ENCODE measurements at places on chromosomes 5 and 9. TPM values are rescaled to one million over a fixed set of nuclear protein-coding genes. Genes with fewer than 3 reads are reported as not detected.

The PCDHB6 gene
- total RNA-seq = 1.9 TPM

The IGIP gene
- 7.7 TPM for total RNA-seq

The C1QTNF2 gene
- total RNA-seq = 0.44 TPM

The MACIR gene
- total RNA-seq = 11.0 TPM

The APBA1 gene
- 0.05 TPM for total RNA-seq

The FOXD4L6 gene
- total RNA-seq = not detected

The FABP6 gene
- 0.31 TPM for total RNA-seq

The BASP1 gene
- 217 TPM for total RNA-seq

The ADGRV1 gene
- 0.49 TPM for total RNA-seq

The ALDH1B1 gene
- 34.2 TPM for total RNA-seq

The PHPT1 gene
- total RNA-seq = 204 TPM

The PCDHGB7 gene
- 6.7 TPM for total RNA-seq

GRCh38 chr9:15485836-15486666 is 24.7 kb downstream of the PSIP1 start:
- DNase-seq = no peak

- DNase-seq = no peak
Measured at GRCh38 chr5:54516051-54516655, 1.4 kb upstream of the SNX18 start.

DNA sequence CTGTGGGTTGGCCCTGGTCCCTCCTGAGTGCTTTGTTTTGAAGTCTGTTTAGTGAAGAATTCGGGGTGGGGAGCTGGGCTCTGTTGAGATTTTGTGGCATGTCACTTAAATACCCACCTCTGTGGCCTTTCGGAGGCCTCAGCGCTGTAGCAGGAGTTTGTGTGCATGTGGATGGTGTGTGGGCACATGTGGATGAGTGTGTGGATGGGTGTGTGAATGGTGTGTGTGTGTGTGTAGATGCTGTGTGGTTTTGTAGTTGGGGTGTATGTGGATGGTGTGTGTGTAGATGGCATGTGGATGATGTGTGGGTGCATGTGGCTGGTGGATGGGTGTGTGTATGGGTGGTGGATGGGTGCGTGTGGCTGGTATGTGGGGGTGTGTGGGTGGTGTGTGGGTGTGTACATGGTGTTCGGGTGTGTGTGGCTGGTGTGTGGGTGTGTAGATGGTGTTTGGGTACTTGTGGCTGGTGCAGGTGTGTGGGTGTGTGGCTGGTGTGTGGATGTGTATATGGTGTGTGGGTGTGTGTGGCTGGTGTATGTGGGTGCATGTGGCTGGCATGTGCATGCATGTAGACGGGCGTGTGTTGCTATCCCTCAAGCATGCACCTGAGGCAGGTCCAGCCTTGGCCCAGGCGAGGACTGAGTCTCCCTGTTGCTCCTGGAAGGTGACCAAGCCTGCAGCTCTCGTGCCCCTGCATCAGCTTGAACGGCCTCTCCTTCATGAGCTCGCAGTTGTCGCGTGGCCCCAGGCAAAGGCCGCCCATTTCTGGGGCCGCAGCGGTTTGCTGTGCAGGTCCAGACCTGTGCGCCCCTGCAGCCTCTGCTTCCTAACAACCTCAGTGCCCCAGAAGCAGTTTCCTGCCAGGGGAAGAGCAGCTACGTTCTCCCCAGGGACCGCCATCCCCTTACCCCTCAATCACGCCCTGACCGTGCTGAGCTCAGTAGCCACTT is 54.0 kb upstream of the FCN2 start:
- DNase-seq = no peak

DNA sequence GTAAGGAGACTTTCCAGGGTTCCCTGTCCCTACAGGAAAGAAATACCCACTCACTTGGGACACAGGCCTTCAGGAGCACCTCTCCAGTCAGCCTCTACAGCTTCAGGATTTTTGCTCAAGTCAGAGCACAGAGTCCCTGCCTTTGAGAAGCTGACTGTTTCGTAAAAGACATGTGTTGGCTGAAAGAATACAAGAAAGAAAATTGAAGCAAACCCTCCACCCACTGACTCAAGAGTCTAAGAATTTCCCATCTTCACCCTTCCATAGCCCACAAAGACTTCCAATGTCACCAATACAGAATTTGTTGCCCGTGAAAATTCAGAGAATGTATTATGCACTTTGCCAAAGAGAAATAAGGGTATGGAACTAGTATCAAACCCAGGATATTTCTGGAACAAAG is 53.0 kb upstream of the ZNF622 start:
- DNase-seq = no peak

DNA sequence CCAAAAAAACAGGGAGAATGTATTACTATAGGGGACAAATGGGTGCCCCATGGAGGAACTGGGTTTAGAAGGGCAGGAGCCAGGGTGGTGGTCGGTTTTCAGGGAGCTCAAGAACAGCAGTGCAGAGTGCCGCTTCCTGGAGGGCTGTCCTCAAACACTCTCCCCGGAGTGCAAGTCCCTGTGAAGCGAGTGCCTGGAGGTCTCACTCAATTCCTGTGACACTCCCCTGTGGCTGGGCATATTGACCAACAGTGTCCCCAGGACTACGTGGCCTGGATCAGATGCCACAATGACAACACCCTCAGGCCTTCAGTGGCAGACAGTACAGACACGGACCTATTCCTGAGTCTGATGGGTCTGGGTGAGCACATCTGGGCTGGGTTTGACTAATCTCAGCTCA is 412.1 kb upstream of the IRX2 start:
- DNase-seq = no peak

DNA sequence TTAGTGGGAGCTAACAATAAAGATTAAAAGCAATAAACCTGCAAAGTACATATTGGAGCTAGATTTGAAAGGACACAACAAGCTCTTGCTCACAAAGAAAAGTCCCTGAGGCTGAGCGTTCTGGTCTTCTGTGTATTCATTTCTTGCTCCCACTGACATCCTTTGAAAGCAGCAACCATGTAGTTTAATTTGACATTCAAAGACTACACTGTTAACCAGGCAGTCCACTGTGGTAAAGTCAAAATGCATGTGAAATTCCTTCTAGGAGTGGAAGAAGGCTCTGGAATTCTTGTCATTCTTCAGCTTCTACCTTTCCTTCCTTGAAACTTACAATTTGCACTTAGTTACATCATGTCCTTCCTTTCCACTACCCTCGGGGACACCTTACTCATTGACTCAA is 480.7 kb downstream of the CSNK1G3 start:
- no peak for DNase-seq

DNA sequence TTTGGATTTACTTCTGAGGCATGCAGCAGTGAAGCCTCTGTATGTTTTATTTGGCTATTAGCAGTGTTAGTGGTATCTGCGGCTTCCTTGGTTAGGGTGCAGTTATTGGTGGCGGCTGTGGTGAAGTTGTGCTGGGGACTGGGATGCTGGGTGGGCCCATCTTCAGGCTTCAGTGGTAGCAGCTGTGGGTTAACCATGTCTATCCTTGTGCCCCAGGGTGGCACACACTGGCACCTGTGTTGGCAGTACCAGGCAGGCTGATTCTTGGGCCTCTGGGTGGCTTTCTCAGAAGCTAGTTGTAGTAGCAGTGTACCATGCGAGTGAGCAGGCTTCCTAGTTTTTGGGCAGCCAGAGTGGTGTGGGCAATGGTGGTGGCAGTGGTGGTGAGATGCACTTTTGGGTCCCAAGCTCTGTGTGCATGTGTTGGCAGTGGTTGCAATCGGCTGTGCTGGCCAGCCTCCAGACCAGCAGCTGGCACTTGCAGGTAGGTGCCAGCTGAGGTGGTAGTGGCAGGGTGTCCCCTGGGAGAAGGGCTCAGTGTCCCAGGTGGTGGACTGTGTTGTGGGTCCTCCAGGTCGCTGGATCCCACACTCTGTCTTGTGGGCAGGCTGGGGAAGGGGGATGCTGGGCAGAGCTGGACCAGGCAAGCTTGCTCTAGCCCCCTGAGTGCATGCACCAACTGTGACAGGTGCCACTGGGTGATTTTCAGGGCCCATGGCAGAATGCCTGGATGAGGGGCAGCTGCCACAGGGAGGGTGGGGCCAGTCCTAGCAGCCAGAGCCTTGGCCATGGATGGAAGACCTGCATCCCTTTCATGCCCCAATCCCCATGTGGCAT is 13.6 kb downstream of the AHRR start:
- no peak for DNase-seq

GRCh38 chr5:16592255-16592654 is 24.5 kb downstream of the RETREG1 start:
- no peak for DNase-seq

GRCh38 chr9:3793971-3794383 is 268.2 kb upstream of the RFX3 start:
- DNase-seq = no peak

DNA sequence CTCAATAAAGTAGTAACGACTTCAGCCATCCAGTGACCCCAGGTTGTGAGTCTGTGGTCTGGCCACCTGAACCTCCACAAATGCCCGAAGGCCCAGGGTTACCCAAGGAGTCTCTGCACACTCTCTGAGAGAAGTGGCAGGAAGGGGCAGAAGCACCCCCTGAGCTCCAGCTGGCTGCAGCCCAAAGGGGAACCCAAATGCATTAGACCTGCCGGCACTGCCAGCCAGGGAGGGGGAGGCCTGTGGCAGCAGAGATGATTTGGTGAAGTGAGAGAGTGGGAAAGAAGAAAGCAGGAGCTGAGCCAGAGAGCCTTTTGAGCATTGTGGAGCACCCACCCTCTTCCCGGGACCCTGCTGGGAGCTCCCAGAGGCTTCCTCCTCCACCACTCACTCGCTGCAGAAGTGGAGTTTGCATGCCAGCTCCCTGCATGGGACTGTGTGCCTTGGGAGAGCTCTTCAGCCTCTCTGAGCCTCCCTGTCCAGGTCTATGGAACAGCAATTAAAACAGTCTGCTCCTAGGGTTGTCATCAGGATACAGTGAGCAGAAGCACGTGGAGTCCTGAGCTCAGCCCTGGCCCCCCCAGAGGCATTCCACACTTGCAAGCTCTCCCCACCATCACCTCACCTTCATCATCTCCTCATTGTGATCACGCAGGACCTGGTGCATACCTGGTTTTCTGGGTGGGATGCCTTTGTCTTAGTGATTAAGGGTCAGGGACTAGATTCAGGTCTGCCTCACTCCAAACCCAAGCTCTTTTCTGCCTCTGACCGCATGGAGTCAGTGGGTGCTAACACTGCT is 13.8 kb upstream of the ANGPTL2 start:
- DNase-seq = no peak

GRCh38 chr9:98339987-98340800 is 84.7 kb upstream of the TBC1D2 start:
- DNase-seq = no peak

GRCh38 chr9:118785456-118785855 is 583.8 kb downstream of the BRINP1 start:
- no peak for DNase-seq

DNA sequence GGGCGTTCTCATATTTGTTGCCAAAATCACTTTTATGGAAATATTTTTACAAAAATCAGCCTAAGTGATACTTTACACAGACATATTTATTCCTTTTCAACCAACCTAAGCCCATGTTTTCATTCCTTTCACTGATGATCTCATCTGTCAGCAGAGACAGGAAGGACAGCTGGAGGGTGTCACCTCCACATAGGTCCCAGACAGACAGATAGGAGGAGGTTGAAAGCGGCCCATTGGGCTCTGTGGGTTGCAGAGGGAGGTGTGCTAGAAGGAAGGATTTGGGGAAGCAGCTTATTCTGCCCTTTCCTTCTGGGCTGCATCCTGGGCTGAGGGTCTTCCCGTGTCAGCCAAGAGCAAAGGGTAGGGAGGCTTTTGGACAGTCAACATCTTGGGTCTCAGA is 26.0 kb upstream of the SEMA4D start:
- no peak for DNase-seq

- no peak for DNase-seq
Measured at GRCh38 chr5:10735569-10736276, 25.3 kb downstream of the DAP start.

DNA sequence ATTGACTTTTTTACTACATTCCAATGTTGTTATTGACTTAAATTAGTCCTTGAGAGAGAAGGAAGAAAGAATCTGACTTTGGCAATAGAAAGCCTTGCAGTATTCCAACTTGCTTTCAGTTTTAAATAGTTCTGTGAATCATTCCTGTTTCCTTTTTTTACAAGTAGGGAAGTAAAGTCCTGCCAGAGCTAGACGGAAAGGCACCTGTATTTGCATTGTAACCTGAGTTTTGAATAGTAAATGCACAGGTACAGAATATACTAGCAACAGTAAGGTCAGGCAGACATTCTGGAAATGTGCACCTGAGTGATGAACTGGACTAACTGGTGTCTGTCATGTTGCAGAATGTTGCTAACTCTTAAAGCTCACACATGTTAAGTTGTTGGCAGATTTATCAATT is 100.9 kb downstream of the PRKACG start:
- no peak for DNase-seq

GRCh38 chr5:8458038-8458383 is 589.1 kb downstream of the MTRR start:
- no peak for DNase-seq

GRCh38 chr5:164636456-164636855 is 1131.0 kb downstream of the MAT2B start:
- no peak for DNase-seq

GRCh38 chr9:19976226-19976625 is 187.4 kb upstream of the SLC24A2 start:
- no peak for DNase-seq

DNA sequence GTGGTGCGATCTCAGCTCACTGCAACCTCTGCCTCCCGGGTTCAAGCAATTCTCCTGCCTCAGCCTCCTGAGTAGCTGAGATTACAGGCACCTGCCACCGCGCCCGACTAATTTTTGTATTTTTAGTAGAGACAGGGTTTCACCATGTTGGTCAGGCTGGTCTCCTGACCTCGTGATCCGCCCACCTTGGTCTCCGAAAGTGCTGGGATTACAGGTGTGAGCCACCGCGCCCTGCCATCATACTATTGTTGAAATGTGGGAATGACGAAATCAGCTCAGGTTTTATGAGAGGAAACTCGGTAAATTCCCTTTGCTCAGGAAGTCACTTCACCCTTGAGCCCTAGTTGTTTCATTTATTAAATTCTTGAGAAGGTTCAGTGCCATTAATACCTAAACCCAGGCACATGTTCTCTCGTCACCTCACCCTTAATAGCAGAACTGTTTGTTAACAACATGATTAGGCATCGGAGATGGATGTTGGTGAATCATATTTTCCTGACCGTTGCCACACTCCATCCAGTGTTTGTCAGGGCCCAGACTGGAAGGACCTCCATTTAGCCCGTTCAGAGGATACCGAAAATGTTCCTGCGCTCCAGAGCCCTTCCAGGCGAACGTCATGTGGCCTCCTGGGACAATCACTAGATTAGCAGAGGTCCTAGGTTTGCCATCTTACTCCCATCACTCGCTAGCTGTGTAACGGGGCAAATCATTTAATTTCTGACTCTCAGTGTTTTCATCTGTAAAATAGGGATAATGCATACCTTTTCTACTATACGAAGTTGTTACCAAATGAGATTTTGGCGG is 20.0 kb upstream of the CREBRF start:
- no peak for DNase-seq

DNA sequence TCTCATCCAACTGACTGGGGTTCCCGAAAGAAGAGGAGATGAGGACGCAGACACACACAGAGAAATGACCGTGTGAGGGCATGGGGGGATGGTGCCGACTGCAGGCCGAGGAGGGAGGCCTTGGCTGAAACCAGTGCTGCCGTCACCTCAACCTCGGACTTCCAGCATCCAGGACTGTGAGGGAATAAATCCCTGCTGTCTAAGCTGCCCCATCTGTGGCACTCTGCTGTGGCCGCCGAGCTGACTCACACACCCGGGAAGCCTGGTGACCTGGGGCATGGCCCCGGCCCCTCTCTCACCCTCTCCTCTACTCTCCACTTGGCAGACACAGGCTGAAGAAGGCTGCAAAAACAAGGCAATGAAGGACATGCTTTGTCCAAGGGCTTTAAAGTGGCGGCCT is 4.4 kb upstream of the COL5A1 start:
- no peak for DNase-seq

GRCh38 chr5:10712574-10713366 is 48.3 kb downstream of the DAP start:
- no peak for DNase-seq
